ENCODE measurements at places on chromosomes 1 and 21. TPM values are rescaled to one million over a fixed set of nuclear protein-coding genes. Genes with fewer than 3 reads are reported as not detected.

- no peak for DNase-seq
- H3K36me3 ChIP-seq, result no peaks in the 10 kb centered on the region
- H3K4me3 ChIP-seq, result no peak overlapping the region
- H3K27ac ChIP-seq, result no peak overlapping the region
- H3K27me3 ChIP-seq, result no peaks in the 10 kb centered on the region
Measured at GRCh38 chr1:63915121-63915520, 141.3 kb downstream of the ROR1 start.

- no peak overlapping the region for H3K4me3 ChIP-seq
- DNase-seq, result no peak
- no peak overlapping the region for H3K27ac ChIP-seq
- no peaks in the 10 kb centered on the region for H3K4me1 ChIP-seq
- no peaks in the 10 kb centered on the region for H3K36me3 ChIP-seq
Measured at GRCh38 chr1:67723620-67724019, 38.6 kb downstream of the GADD45A start.

MIS18A gene
- total RNA-seq, result 18.6 TPM

SPTA1 gene
- total RNA-seq, result not detected

DNA sequence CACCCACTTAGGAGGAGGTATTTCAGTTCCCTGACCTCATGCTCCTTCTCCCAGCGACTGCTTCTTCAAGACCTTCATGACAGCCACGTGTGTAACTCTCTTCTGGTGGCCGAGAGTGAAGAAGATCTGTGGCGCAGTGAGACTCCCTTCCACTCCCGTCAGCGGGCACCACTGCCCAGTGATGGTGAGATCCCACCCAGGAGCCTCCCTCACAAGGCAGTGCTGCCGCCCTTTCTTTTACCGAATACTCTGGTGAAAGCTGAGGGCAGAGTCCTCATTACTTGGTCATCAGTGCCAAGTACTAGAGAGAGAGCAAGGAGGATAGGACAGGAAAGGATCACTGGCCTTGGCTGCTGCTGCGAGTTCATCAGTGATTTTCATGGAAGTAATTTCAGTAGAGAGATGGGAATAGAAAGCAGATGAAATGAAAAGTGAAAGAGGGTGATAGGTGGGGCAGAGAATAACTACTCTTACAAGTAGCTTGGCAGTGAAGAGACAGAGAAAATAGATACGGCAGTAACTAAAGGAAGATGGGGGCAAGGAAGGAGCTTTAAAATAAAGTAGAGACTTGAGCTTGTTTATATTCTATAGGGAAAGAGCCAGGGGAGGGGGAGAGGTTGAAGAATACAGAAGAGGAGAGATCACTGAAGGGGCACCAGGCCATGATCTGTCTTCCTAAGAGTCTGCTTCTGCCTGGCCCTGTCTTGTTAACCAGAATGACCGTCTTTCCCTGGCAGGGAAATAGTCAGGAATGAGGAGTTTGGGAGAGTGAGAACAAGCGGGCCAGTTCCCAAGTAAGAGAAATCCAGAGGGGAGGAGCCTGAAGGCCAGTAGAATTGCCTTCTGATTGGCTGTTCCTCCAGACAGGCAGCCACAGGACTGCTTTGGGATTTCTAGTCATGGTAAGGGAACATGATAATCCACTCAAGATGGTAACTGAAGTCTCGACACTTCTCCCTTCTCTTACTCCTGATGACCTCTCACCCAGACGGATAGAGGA lies 18.3 kb downstream of the HYI start:
- peaks cover 6% of the 10 kb centered on the region for H3K4me1 ChIP-seq
- DNase-seq, result no peak
- H3K27ac ChIP-seq, result peak overlapping the region; percentile 1
- no peak overlapping the region for H3K4me3 ChIP-seq
- no peaks in the 10 kb centered on the region for H3K27me3 ChIP-seq
- H3K36me3 ChIP-seq, result peaks cover 26% of the 10 kb centered on the region

GRCh38 chr1:178945763-178946266 lies 74.9 kb upstream of the ANGPTL1 start:
- H3K36me3 ChIP-seq, result no peaks in the 10 kb centered on the region
- H3K27ac ChIP-seq, result no peak overlapping the region
- no peak overlapping the region for H3K4me3 ChIP-seq
- peaks cover 12% of the 10 kb centered on the region for H3K4me1 ChIP-seq

GRCh38 chr1:43307458-43308158 lies 6.8 kb downstream of the TIE1 start:
- no peak for DNase-seq
- H3K4me1 ChIP-seq, result no peaks in the 10 kb centered on the region
- H3K27me3 ChIP-seq, result no peaks in the 10 kb centered on the region
- H3K36me3 ChIP-seq, result no peaks in the 10 kb centered on the region
- H3K4me3 ChIP-seq, result no peak overlapping the region

MROH9 gene
- not detected for total RNA-seq

- H3K27ac ChIP-seq, result no peak overlapping the region
- no peak overlapping the region for H3K4me3 ChIP-seq
- H3K4me1 ChIP-seq, result peaks cover 17% of the 10 kb centered on the region
- peaks cover 57% of the 10 kb centered on the region for H3K27me3 ChIP-seq
- DNase-seq, result no peak
Measured at GRCh38 chr1:230422221-230422981, 3.7 kb downstream of the PGBD5 start.

GRCh38 chr1:12177999-12178441 lies 11.2 kb downstream of the TNFRSF1B start:
- DNase-seq, result peak; percentile 84
- H3K36me3 ChIP-seq, result peaks cover 33% of the 10 kb centered on the region
- no peaks in the 10 kb centered on the region for H3K27me3 ChIP-seq
- peak overlapping the region; percentile 92 for H3K27ac ChIP-seq
- peak overlapping the region; percentile 63 for H3K4me3 ChIP-seq

- no peak overlapping the region for H3K27ac ChIP-seq
- H3K4me1 ChIP-seq, result peaks cover 20% of the 10 kb centered on the region
- peak; percentile 44 for DNase-seq
- H3K36me3 ChIP-seq, result peaks cover 6% of the 10 kb centered on the region
Measured at GRCh38 chr1:20732071-20732587, 374 bp downstream of the SH2D5 start.

DNA sequence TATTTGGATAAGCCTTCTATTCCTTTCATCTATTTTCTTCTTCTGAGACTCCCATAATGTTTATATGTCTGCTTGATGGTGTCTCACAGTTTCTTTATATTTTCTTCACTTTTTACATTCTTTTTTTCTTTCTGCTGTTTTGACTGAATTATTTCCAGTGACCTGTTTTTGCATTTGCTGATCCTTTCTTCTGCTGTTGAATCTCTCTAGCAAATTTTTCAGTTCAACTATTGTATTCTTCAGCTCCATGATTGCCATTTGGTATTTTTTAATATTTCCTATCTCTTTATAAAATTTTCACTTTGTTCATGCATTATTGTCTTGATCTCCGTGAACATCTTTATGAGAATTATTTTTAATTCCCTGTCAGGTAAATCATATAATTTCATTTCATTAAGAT lies 122.3 kb upstream of the ST6GALNAC5 start:
- no peaks in the 10 kb centered on the region for H3K4me1 ChIP-seq
- no peak for DNase-seq
- H3K27ac ChIP-seq, result no peak overlapping the region
- peaks cover 2% of the 10 kb centered on the region for H3K27me3 ChIP-seq
- no peaks in the 10 kb centered on the region for H3K36me3 ChIP-seq
